ENCODE measurements at places on chromosomes 12 and 14.

DNA sequence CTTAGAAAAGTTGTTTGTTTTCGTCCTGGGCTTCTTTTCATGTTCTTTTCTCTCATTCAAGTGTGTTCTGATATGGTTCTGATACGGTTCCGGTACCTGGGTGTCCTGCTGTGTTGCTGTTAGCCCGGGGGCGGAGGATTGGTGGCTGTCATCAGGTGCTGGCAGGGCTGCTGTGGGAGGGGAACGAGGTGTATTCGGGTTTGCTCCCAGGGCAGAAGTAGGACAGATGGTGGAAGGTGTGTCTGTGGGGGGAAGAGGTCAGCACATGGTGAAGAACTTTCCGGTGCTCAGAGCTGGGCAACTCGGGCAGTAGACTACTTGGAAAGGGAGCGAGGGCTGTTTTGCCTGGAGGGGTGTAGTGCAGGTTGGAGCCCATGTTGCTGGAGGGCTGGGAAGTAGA is 70.2 kb downstream of the SLC25A47 start:
- DNase-seq: no peak

- DNase-seq: no peak
Observed at GRCh38 chr12:50353869-50354593, 42.4 kb downstream of the FAM186A start.

GRCh38 chr12:132003846-132004245 is 54.1 kb downstream of the EP400 start:
- no peak for DNase-seq

DNA sequence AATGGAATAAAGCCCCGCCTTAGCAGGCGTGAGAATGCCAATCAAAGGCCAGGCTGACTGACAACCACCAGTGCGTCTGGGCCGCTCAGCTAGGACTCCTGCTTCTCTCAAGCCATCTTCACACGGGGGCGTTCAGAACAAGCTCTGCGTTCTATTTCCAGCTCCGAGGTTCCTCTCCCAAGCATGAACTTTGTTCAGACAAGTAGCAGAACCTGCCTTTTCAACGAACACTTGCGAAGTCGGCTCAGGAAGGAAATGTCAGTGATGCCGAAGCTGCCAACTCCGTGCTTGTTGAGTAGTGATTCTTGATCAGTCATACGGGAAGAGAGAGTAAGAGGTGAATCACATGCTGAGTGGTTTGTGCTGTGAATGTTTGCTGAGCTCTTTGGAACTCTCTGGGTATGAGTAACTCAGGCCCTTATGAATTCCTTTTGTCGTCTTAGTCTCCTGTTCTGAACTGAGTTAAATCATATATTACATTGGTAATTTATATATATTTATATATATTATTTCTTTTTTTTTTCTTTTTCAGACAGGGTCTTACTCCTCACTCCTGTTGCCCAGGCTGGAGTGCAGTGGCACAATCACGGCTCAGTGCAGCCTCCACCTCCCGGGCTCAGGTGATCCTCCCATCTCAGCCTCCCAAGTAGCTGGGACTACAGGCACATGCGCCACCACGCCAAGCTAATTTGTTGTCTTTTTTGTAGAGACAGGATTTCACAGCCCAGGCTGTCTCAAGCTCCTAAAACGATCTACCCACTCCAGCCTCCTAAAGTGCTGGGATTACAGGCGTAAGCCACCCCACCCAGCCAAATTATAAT is 29.4 kb upstream of the BCL7A start:
- peak; percentile 72 for DNase-seq

GRCh38 chr14:74238974-74239847 is at the start of gene VSX2:
Gene VSX2 (plus strand): TSS chr14:74239449. CDS start chr14:74239562, 113 bp downstream.
- DNase-seq: no peak

DNA sequence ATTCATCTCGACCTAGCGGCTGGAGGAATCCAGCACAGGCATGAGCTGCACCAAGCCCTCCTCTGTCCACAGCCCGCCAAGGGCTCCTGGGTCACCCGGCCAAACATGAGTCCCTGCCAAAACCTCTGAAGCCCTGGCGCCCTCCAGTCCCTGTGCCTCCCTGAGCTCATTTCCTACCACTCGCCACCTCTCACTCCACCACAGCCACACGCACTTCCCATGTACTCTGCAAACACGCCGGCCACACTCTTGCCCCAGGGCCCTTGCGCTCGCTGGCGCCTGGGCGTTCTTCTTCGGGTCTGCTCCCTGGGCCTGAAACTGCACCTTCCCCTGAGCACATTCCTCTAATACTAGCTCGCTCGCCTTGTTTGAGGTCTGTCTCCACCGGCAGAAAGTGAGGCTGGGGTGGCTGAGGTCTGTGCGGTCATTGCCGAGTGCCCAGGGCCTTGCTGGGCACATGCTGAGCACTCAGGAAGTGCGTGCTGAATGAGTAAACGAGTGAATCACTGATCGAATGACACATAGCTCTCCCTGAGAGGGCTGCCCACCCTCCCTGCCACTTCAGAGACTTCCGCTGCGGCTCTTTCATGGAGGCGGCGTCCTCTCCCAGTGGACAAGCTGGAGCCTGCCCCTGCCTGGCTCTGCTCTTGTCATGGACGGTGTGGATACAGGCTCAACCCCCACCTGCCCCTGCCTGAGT is 33.7 kb upstream of the DLK1 start:
- no peak for DNase-seq

- no peak for DNase-seq
Observed at GRCh38 chr14:64721391-64721791, 17.2 kb downstream of the PLEKHG3 start.

DNA sequence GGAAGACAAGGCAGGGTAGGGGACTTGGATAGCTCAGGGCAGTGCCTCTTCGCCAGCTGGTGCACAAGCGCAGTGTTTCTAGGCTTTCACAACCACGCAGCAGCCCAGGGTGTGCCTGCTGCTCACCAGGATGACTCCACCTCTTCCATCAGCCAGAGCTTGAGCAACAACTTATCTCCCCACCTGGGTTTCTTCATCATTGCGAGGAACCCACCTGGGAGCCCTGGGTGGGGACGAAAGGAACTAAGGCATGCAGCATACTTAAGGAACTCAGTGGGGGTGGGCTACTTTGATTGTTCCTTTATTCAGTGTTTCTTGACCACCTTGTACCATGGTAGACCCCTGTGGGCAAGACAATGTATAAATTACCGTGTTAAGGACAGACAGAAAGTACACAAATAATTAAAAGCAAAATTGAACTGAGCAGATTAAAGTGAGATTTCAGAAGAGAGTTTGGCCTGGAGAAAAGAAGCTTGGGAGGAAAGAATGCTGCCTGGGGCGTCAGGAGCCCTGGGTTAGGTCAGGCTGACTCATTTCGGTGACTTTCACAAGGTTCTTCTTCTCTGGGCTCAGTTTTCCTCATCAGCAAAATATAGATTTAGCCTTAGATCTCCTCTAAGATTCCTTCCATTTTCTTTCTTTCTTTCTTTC is 22.9 kb downstream of the KRT18 start:
- no peak for DNase-seq

DNA sequence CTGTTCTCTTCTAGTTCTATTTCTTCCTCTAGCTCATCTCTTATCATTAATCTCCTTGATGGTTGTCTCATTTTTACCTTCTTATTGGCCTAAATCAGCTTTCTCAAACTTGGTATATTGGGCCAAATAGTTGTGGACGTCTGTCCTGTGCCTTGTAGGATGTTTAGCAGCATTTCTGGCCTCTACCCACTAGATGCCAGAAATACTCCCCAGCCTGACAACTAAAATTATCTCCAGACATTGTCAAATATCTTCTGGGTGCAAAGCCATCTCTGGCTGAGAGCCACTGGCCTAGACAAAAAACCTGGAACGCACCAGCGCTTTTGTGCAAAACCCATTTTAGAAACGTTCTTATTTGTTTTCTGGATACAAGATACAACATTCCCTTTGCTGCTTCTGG is 38.8 kb upstream of the LRRC10 start:
- DNase-seq: no peak

DNA sequence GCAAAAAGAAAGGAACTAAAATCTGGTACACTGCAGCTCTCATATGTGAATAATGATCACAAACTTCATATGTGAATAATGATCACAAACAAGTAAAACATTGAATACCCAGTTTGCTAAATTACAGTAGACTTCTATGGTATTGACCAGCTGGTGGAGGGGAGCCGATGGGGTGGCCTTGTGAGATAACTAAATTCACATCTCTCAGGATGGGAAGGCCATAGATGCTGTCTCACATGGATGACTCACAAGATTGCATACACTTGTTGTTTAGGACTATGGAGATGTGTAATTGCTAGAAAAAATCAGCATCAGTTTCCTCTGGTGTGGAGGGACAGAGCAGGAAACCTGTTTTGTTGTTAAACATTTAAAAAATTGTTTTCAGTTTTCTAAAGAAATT is 49.2 kb downstream of the ACACB start:
- DNase-seq: no peak

DNA sequence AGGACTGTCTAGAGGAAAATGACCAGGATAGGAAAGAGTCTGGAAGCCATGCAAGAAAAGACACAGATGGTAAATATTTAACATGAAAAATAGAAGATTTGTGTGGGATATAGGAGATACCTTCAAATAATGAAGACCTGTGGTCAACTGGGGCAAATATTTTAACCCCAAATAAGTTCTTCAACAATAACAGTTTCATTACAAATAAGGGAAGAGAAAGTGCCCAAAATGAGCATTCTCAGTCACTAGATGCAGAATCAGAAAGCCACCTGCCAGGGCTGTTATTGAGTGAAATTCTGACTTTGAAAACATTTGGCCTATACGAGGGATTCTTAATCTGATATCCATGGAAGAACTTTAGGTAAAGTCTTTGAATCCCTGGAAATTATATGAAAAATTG is 231.2 kb upstream of the PLEKHG7 start:
- DNase-seq: no peak

- no peak for DNase-seq
Observed at GRCh38 chr12:132847363-132848356, 19.0 kb upstream of the GOLGA3 start.

DNA sequence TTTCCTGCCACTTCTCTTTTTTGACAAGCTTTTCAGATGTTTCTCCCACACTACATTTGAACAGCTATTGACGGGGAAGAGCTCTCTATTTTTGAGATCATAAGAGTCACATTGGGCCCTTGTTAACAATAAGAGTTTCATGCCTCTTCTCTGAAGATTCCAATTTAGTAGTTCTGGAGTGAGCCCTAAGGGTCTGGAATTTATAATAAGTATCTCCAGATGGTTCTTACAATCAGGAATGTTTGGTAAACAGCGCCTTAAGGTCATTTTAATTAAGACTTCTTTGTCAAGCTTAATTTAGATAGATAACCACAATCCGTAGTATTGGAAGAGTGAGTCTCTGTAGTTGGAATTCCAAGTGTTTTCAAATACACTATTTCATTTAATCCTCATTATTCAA is 60.6 kb upstream of the HECTD1 start:
- no peak for DNase-seq

- DNase-seq: no peak
Observed at GRCh38 chr12:120902846-120903411, 1.2 kb downstream of the SPPL3 start.

DNA sequence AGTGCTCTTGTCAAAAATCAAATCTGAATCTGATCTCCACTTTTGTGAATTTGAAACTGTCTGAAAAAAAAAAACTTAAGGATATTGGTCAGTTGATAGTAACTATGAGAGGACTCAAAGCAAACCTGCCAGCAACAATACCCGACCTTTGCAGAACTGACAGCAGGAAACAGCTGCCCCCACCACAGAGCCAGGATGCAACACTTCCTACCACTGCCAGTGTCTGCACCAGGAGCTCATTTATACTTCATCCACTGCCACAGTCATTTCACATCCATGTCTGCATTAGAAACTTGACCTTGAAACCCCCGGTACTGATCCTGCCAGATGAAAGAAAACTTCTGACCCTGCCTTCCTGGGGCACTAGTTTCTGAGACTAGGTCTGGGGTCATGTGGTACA is 27.4 kb upstream of the RXYLT1 start:
- no peak for DNase-seq

DNA sequence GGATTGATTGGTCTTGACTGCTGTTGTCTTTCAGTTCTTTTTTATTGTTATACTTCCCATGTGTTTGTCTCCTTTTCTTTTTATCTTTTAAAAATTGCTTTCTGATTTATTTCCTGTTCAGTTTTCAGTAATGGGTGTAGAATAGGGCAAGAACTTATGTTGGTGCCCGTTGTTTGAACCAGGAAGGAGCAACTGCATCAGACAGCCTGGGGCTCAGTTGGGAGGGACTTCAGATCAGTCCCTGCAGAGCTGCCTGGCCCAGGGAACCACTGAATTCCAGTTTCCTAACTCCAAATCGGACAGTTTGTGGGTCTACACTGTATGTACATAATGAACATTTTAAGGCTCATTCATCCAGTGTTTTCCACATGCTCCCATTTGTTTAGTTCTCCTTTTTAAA is 64.9 kb downstream of the FBXO34 start:
- DNase-seq: no peak

- DNase-seq: no peak
Observed at GRCh38 chr12:2475984-2476383, 318.8 kb upstream of the FKBP4 start.

- no peak for DNase-seq
Observed at GRCh38 chr14:88960496-88960895, 136.0 kb downstream of the TTC8 start.

DNA sequence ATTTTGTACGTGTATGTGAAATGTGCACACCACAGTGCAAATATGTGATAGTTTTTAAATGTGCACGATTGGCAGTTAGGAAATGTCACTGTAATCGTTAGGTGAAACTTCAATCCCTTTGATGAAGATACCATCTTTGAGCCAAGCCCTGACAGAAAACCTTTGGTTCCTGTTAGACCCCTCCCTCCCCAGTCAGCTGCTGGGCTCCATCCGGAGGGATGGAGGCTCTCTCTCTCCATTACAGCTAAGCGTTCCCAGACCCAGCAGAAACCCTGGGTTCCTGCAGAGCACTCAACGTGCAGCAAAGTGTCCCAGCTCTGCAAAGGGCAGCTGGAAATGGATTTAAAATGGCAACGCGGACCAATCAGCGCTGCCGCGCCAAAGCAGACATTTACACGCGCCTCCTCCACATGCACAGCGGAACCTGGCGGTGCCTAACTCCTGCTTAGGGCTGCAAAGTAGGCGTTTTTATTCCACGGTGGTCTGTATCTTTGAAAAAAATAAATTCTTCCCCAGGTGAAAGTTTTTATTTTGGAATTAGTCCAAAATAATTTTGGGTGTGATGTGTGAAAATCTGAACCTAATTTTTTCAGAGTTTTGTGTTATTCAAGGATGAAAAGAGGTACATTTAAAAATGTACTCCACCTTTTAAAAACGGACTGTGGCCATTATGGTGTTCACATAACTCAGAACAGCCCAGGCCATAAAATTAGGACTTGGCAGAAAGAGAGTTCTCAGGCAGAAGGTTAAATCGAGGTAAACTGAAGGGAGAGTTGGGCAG is 1.4 kb upstream of the HMGA2 start:
- no peak for DNase-seq

GRCh38 chr12:55362675-55363074 is at the start of gene OR6C75:
Gene OR6C75 (plus strand): TSS chr12:55362975. CDS start chr12:55365111, 2,136 bp downstream.
- DNase-seq: no peak

DNA sequence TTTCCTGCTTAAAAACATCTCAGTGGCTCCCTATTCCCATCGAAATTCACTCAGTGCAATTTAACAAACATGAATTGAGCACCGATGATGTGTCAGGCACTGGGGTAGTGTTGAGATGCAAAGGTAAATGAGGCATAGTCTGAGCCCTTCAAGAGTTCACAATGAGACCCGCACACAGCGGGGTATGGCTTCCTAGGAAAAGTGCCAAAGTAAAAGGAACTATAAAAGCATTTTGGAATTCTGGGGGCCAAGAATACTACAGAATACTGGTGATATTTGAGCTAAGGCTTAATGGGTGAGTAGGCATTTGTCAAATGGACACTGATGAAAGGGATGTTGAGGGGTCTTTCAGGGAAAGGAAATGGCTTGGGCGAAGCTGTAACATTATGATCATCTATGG is 315.4 kb downstream of the DPF3 start:
- DNase-seq: no peak

- no peak for DNase-seq
Observed at GRCh38 chr12:95533985-95534384, 17.3 kb downstream of the USP44 start.

Data from activated CD4-positive, alpha-beta T cell treated with anti-CD3 and anti-CD28 coated beads, Interleukin-2, amount 50 U/mL, for 24 hours (primary cell).